Posterior cingulate gyrus (tissue), 11 donors: ENCODE measurements at places on chromosomes 11 and 22.
A peak's percentile ranks its signal among the peaks of the same experiment; 100 is the strongest.

GRCh38 chr11:103744496-103745153 is 291.8 kb upstream of the DDI1 start:
- no peak for DNase-seq

GRCh38 chr22:26974914-26975803 is 317.8 kb downstream of the MIAT start:
- DNase-seq = no peak

GRCh38 chr11:47083913-47084312 is 92.8 kb downstream of the ARFGAP2 start:
- no peak for DNase-seq

DNA sequence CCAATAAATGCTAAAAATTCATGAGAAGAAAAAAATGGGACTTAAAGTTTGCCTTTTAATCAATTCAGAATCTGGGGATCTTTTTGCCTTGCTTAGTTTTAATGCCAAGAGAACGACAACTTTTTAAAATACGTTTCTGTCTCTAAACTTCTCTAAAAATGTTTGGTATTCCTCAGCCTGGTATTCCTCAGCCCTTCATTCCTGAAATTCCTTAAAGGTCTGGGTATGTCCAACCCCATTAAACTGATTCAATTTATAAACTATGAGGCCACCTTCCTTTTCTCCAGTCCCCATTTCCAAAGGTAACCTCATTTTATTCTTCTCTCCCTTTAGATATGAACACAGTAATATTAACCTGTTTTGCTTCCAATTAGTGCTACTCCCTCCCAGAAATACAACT is 16.6 kb downstream of the POLA2 start:
- no peak for DNase-seq

- no peak for DNase-seq
These were observed 51.6 kb downstream of the NTM start for GRCh38 chr11:131422029-131422428.

DNA sequence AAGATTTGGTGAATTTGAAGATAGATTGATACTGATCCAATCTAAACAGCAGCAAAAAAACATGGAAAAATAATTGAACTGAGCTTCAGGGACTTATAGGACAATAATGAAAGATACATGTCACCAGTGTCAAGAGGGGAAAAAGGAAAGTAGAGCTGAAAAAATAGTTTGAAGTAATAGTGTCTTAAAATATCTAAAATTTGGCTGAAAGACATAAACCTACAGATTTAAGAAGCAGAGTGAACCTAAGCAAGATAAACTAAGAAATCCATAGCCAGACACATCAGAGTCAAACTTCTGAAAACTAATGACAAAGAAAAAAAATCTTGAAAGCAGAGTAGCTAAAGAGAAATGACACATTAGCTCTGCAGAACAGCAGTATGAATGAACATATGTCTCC is 67.7 kb downstream of the TRIM44 start:
- no peak for DNase-seq

GRCh38 chr22:19766511-19767426 is 6.2 kb downstream of the TBX1 start:
- DNase-seq = no peak

DNA sequence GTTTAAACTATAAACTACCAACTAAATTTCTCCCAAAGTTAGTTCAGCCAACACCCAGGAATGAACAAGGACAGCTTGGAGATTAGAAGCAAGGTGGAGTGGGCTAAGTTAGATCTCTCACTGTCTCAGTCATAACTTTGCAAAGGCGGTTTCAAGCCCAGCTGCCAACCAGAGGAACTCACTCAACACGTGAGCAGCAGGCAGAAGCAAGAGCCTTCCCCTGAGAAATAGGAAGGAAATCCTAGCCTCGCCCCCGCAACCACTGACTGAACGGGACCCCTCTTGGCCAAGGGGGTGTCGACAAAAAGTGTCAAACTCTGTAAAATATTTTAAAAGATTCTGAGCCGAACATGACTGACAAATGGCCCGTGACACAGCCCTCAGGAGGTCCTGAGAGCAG is 4.4 kb upstream of the KRTAP5-9 start:
- DNase-seq = no peak

DNA sequence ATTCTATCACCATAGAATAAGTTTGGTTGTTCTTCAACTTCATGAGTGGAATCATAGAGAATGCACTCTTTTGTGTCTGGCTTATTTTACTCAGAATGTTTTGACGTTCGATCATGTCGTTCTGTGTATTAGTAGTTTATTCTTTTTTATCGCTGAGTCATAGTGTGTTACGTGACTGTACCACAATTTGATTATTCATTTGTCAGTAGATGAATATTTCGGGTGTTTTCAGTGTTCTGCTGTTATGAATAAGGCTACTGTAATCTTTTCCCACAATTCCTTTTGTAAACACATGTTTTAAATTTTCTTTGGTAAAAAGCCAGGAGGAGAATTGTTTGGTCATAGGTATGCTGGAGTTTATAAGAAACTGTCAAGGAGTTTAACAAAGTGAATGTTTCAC is 279.9 kb upstream of the B3GAT1 start:
- no peak for DNase-seq

GRCh38 chr22:42962295-42963230 is 52.4 kb downstream of the PACSIN2 start:
- DNase-seq = no peak

- no peak for DNase-seq
These were observed 29.1 kb downstream of the INSC start for GRCh38 chr11:15143855-15144254.

GRCh38 chr11:8689726-8690255 is 7.2 kb downstream of the RPL27A start:
- no peak for DNase-seq

DNA sequence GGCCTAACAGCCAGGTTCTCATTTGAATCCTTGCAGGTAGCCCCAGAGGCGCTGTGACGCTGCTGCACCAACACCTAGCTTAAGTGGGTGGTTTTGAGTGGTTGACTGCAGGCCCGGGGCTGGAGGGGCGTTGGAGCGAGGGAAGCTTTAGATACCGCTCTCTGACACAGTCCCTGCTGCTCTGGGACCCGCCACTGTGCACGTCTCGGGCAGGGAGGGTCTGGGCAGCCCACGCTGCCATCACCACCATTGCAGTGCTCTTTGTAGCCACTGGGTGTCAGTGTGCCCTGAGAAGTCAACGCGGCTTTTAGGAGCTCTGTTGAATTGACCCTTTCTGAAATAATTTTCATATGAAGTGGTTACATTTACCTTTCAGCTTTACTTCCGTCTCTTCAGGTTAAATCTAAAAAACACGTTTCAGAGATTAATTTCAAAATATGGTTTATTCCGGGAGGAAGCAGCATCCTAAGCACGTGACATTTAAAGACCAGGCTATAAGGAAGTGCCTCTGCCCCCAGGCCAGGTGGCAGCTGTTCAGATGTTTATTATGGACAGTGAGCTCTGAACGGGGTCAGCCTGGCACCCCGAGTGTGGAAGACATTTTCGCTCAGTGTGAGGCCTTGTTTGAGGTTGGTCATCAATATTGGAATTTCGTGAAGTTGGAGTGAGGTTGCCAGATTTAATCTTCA is 30.9 kb upstream of the PARVB start:
- peak; percentile 54 for DNase-seq

DNA sequence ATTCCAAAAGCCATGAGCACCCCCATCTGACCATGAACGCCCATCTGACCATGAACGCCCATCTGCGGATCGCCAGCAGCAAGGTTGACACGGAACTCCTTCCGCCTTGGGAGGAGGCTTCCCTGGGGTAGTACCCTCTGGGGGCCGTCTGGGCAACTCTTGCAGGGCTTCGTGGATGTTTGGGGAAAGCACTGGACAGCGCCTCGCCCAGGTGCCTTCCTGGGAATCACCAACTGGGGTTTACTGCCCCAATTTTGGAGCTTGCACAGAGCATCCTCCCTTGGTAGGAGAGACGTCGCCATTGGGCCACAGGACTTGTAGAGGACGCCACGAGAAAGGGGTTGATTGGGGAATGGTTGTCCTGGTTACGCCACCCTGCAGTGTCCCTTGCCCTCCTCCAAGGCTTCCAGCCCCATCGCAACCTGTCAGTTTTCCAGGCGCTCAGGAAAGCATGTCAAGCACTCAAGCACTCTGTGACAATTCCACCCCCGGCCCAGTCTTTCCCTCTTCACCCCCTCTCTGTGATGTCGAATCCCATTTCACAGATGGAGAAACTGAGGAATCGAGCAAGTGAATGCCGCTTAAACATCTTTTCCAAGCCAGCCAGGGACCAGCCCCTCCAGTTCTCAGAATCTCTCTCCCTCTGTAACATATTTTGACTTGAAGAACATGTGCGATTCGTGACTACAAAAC is 914 bp upstream of the PRDM11 start:
- DNase-seq = no peak

DNA sequence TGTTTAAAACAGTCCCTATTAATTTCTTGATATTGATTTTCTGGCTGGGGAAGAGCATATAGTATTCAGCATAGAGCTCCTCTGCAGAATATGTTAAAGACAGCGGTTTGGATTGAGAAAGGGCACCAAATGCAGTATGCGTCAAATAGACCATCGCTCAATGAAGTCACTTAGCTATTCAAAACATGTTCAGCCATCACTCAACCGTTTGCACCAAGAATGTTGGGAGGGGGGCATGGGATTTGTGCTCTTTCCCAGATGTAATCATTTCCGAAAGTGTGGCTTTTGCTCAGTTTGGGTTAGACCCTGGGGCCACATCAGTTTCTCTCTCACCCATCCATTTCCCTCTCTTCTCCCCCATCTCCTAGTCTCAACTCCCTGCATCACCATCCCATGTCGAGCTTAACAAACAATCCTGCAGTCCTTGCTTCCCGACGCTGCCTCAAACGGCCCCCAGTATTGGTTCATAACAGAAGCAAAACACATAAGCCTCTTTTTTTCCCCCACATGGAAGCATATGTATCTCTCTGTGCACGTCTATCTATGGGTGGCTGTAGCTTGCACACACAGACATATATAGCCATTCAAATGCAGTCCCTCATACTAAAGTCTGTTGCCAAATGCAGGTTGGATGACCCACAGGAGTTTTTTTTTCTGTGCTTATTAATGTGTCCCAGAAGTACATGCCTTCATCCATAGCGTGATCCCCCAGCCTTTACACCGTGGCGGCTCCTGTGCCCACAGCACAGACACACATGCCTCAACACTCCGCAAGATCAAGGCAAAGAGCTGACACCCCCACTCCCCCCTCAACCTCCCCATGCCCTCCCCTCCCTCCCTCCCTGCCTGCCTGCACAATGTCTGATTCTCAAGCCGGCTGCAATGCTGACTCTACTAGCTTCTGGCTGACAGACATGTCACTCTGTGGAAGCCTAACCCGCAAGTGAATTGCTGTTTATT is 2.6 kb downstream of the CACNG2 start:
- no peak for DNase-seq

DNA sequence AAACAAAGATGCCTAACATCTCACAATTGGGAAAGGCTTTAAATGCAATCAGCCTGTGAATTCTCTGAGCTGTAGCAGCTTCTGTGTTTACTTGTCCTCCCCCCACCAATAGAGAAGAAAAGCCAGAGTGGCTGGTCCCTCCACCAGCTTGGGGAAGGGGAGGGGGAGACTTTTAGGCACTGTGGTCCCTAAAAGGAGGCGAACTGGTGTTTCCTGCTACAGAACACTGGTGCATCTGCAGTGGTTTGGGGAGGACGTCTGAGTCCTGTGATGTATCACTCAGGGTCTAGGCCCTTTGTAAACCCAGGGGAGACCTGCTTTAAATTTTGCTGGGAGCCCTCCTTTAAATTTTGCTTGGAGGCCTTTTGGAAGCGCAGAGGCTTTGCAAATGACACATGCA is 16.9 kb downstream of the TNRC6B start:
- no peak for DNase-seq

DNA sequence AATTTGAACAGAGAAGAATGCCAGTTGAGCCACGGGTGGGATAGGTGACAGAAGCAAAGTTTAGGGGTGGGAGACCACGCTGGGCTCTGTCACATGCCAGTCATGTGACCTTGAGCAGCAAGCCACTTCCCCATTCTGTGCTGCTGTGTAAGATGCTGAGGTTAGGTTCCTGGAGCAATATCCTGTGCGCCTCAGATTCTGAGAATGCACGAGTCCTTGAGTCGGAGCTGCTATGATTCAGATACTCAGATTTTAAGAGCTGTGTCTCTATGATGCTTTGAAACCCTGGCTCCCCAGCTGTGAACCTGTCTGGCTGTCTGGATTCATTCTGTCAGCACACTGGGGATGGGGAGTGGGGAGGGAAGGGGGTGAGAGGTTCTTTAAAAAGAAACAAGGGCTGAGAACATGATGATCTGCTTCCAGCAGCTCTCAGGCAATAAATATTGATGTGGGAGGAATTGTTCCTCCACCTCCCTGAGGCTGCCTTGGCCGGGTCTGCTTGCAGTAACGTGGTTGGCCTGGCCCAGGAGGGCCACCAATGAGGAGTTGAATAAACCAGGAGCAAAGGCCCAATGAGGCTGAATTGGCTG is 24.0 kb downstream of the SLCO2B1 start:
- peak; percentile 41 for DNase-seq

- DNase-seq = peak; percentile 18
These were observed 7.2 kb upstream of the BID start for GRCh38 chr22:17781319-17782031.

- no peak for DNase-seq
These were observed 44.4 kb upstream of the CLMP start for GRCh38 chr11:123239191-123240150.

- DNase-seq = no peak
These were observed 323.4 kb downstream of the SHANK2 start for GRCh38 chr11:70928854-70929598.

- no peak for DNase-seq
These were observed 1578.8 kb upstream of the RAG2 start for GRCh38 chr11:38176686-38177322.

GRCh38 chr11:88683024-88683423 is 345.5 kb upstream of the CTSC start:
- DNase-seq = no peak

- DNase-seq = no peak
These were observed 96.1 kb downstream of the SLC1A2 start for GRCh38 chr11:35323076-35323868.

GRCh38 chr11:2207212-2207611 is 35.6 kb upstream of the TH start:
- DNase-seq = peak; percentile 8

GRCh38 chr11:32176223-32176934 is 85.5 kb downstream of the RCN1 start:
- DNase-seq = peak; percentile 58

DNA sequence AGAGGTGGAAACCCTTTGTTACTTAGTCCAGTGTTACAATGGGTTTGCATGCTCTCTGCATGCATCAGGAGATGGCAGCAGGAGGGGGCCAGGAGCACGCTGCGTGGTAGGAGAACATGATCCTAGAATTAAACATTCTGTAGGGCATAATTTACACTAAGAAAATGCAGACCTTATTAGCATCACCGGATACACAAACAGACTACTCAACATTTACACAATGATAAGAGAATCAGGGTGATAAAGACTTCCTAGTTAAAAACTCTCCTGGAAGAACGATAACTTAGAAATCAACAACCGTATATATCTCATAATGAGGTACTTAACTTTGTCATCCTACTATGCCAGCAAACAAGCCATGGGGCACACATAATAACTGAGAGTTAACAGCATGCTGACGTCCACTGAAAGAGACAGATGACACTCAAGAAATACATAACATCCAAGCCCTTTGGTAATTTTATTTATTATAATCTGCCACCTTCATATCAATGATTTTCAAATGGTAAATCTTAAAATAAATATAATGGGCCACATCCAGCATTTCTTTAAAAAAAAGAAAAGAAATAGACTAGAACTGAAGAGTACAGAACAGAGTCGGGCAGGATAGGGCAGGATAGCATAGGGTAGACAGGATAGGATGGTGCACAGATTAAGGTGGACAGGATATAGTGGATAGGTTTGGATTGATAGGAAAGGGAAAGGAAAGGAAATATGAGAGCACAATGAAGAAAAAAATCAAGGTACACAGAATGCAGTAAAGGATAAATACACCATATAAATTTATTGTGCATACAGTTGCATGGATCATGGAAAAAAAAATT is 27.5 kb downstream of the CADM1 start:
- no peak for DNase-seq
